ENCODE measurements at places on chromosomes 1 and 21.

GRCh38 chr1:9633493-9633892 lies 18.0 kb upstream of the PIK3CD start:
- DNase-seq = no peak

DNA sequence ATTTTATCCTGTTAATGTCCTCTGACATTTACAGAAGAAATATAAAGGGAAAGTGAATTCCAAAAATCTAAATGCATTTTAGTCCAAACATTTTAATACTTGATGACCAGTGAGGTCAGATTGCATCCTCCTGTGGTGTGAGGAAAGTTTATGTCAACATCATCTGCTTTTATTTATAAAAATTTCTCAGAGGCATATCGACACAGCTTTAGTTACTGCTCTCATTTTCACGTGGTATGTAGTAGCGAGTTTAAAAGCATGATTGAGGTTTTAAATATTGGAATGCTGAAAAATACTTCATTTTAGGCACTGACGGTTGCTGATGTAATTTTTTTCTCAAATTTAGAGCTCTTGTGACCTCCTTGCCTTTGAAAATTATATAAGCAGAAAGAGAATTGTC lies 234.8 kb downstream of the HMCN1 start:
- DNase-seq = peak; percentile 43

- DNase-seq = no peak
Measured at GRCh38 chr1:86687595-86687994, 16.8 kb upstream of the SH3GLB1 start.

GRCh38 chr21:34128124-34128523 lies 54.7 kb downstream of the MRPS6 start:
- DNase-seq = no peak

GRCh38 chr1:79955966-79956365 lies 949.4 kb upstream of the ADGRL4 start:
- DNase-seq = no peak

- DNase-seq = peak; percentile 7
Measured at GRCh38 chr1:196516373-196516772, 91.9 kb downstream of the KCNT2 start.

DNA sequence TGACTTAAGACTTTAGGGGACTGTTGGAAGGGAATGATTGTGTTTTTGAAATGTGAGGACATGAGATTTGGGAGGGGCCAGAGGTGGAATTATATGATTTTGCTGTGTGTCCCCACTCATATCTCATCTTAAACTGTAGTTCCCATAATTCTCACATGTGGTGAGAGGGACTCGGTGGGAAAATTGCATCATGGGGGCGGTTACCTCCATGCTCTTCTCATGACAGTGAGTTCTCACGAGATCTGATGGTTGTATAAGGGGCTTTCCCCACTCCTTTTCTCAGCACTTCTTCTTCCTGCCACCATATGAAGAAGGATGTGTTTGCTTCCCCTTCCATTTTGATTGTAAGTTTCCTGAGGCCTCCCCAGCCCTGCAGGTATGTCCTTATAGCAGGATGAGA lies 35.0 kb upstream of the SCAF4 start:
- no peak for DNase-seq

- DNase-seq = no peak
Measured at GRCh38 chr1:165988275-165988674, 160.9 kb downstream of the UCK2 start.

DNA sequence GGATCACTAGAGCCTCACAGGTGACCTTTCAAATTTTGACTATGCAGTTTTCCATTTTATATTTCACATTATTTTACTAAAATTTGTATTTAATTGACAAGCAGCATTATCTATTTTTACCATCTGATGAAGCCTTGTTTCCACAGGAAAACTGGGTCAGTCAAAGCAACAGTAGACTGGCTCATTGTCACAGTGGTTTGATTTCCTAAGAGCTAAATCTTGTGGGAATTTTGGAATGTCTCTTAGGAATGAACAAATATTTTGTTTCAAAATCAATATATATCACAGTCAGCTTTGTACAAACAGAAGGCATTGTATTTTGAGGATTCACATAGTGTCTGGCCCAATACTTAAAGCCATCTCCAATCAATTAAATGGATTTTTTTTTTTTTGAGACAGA lies 152.6 kb upstream of the RNPC3 start:
- peak; percentile 22 for DNase-seq

DNA sequence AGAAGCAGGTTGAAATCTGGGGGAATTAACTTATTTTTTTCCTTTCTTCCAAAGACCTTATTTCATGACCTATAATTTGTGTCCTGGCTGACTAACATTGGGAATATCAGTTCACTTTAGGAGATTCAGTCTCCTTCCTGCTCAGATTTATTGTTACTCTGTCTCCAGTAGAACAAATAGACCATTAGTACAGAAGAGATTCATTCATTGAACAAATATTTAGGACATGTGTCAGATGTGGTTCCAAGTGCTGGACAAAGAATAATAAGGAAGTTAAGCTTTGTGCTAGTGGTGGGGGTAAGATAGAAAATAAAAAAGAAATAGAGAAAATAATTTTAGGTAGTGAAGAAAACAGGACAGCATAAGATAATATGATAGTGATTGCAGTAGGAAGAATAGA lies 20.3 kb downstream of the ZMYM4 start:
- peak; percentile 59 for DNase-seq

- no peak for DNase-seq
Measured at GRCh38 chr1:109881906-109882287, 28.8 kb upstream of the CSF1 start.
